ENCODE measurements at places on chromosomes 2 and 18.
A peak's percentile ranks its signal among the peaks of the same experiment; 100 is the strongest.

GRCh38 chr2:237011206-237011795, 74.4 kb upstream of the COPS8 start:
- DNase-seq = no peak

GRCh38 chr18:79624356-79625170, 55.0 kb upstream of the CTDP1 start:
- DNase-seq = no peak

GRCh38 chr18:8960740-8961657, 141.5 kb upstream of the NDUFV2 start:
- DNase-seq = no peak

DNA sequence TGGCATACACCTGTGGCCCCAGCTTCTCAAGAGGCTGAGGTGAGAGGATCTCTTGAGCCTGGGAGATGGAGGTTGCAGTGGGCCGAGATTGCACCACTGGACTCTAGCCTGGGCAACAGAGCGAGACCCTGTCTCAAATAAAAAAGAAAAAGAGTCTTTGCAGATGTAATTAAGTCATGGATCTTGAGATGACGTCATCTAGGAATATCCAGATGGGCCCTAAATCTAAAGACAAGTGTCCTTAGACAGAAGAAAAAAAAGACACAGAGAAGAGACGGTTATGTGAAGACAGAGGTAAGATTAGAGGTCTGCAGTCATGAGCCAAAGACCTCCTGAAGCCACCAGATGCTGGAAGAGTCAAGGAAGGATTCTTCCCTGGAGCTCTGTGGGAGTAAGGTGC, 74.3 kb downstream of the RHOB start:
- no peak for DNase-seq

DNA sequence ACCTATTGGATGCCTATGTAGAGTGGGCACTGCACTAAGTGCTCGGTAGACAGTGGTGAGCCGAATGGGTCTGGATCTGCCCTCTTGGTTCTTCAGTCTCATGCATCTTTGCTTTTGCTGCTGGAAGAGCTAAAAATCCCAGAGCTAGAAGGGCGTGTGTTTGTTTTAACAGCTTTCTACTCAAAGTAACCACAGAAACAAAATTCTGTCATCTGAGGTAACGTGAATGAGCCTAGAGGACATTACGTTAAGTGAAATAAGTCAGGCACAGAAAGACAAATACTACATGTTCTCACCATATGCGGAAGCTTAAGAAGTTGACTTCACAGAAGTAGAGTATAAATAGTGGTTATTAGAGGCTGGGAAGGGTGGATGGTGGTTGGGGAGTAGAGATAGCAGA, 119.8 kb downstream of the PLB1 start:
- DNase-seq = no peak

DNA sequence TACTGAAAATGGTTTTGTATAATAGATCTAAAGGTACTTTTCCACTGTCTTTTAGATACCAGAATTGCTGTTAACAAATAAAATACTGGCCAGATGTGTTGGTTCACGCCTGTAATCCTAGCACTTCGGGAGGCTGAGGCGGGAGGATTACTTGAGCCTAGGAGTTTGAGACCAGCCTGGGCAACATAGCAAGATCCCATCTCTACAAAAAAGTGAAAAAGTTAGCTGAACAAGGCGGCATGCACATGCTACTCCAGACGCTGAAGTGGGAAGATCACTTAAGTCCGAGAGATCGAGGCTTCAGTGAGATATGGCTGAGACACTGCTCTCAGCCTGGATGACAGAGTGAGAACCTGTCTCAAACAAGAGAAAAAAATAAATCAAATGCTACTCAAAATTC, 2.8 kb downstream of the HNMT start:
- DNase-seq = no peak

GRCh38 chr2:163834221-163834620, 98.4 kb upstream of the FIGN start:
- no peak for DNase-seq

DNA sequence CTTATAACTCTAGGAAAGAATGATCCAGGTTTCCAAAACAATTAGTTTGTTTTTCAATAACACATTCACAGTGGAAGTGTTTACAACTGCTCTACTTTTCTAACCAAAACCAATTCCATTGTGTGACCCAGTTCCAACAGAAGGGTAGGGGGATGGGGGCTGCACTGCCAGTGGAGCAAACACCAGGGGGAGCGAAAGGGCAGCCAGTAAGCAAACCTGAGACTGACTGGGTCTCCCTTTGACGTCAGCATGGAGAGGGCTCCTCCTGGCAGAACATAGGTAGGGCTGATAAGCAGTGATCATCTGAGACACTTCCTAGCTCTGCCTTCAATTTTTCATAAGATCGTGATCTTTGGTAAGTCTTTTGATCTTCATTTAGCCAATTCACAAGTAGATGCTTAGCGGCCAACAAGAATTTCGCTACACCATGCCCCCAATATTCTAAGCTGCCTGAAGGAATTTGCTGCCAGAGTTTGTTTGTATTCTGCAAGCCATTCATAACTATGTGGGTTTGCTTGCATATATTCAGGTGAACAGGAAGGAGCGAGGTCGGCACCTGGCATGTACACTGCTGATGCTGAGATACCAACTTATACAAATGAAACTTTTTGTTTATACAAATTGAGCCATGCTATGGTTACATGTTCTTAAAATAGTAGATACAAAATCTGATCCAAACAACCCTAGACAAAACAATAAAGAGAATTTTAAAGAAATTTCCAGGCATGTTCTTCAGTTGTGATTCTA, 45.9 kb downstream of the ST6GAL2 start:
- DNase-seq = no peak

DNA sequence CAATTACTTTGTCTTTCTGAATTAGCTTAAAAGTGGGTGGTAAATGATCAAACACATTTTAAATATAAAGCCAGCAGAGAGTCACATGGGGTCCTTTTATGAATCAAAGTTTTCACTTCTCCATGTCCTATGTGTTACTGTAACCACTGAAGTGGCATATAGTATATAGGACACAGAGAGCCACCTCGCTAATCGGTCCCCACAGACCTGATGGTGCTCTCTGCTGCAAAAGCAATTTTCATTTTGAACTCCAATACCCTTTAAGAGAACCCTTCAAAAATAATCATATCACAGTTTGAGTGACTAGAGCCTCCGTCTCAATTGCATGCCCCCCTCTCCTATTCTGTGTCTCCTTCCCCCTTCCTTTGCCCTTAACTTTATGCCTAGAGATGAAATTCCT, 272.8 kb downstream of the ERBB4 start:
- no peak for DNase-seq

GRCh38 chr18:26307161-26307773, 81.0 kb downstream of the TAF4B start:
- DNase-seq = peak; percentile 55

GRCh38 chr2:158359846-158360245, 96.7 kb downstream of the CCDC148 start:
- DNase-seq = no peak

DNA sequence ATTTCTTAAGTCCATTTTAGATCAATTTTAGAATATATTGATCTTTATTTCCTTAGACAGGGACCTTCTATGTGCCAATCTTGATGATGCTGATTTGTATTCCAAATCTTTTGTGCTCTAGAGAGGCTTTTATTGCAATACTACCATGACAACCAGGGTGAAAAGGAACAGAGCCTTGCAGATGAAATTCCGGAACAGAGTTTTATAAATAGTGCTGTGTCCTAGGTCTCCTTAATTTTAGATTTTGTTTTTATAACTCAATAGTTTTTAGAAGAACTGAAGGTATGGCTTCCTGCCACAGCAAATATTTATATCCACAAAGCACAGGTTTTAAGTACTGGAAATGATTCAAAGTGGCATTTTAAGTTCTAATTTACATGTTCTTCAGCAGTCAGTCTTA, 160.2 kb downstream of the PMAIP1 start:
- no peak for DNase-seq

DNA sequence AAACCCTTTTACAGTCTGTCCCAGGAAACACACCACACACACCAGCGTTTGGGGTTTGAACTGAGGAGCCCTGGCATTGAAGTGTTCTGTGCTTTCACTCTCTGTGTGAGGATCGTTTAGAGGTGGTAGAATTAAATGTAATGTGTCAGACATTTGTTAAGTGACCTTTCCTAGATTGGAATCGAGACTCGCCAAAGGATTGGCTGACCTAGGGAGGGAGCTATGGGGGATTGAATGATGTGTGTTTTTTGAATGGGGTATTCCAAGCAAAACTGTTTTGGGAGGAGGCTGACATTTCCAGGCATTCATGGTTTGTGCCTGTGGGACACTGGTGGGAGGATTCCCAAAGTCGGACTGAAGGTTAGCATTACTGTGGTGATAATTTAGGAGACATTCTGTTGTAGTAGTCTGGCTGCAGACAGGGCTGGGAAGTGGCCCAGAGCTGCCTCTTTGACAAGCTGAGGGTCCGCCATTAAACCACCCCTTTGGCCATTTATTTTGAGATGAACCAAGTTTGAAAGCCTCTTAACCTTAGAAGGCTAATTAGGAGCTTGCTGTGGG, 1.7 kb downstream of the MYO1B start:
- DNase-seq = no peak

DNA sequence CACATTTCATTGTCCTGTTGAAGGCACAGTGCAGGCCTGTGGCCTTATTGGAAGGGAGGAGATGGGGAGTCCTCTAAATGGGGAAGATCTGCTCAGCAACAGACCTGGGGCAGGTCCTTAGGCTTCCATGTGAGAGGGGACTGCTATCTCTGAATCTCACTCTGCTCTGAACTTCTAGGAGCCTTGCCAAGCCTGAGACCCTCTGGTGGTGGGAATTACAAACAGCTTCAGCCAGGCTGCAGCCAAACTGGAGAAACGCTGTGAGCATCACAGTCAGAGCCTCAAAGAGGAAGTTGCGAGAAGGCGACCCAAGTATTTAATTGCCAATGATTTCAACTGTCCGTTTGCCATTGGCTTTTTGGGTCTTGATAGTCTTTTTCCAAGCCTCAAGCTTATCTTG, 66.8 kb upstream of the MC2R start:
- DNase-seq = no peak

- no peak for DNase-seq
These were observed 106.2 kb downstream of the KCNF1 start for GRCh38 chr2:11017921-11018320.

Measured in GM13976 (cell line).